ENCODE measurements at places on chromosomes 16 and 17.

GRCh38 chr16:85445064-85445778 is 167.9 kb upstream of the GSE1 start:
- DNase-seq = no peak

DNA sequence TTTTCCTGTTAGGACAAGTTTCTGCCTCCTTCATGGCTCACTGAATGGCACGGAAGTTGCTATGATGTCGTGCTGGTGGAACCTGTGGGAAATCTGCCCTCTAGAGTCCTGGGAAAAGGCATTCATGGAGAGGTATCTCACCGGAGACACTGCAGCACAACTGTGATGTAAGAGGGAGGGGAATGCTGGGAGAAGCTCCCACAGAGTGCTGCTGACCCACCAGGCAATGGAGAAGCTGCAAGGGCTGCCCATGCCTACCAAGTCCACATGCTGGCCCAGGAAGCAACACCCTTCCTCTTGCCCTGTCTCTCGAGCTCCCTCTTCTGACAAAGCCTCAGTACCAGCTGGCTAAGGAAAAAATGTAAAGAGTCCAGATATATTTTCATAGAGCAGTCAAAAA is 45.2 kb upstream of the SLC5A11 start:
- DNase-seq = no peak

DNA sequence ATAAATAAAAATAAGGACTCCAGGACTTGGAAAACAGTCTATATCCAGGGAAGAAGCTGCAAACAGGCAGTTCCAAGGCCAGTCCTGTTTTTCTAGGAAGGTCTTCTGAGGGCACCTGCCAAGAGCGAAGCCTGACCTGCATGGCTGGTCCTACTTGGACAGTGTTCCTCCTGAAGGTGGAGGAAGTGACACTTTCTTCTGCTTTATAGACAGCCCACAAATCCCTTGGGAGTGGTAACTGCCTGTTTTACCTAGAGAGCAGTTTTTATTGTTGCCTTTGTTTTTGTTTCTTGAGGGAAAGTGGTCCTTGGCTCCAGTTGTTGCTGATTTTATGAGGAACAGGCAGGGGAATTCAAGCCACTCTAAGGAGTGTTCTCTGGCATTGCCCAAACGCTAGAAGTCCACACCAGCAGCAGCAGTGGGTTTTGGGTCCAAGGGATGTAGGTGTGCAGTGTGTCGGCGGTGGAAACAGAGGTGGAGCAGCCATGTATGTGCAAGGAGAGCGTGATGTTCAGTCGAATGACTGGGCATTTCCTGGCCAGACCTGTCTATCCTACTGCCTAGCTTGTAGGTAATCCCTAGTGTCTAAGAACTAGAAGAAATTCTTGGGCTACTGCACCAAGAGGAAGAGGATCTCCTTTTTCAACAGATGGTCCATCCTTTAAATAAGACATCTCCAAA is 35.3 kb downstream of the LDHD start:
- no peak for DNase-seq

- peak; percentile 87 for DNase-seq
These were observed 15.2 kb downstream of the GALK1 start for GRCh38 chr17:75749545-75750389.

DNA sequence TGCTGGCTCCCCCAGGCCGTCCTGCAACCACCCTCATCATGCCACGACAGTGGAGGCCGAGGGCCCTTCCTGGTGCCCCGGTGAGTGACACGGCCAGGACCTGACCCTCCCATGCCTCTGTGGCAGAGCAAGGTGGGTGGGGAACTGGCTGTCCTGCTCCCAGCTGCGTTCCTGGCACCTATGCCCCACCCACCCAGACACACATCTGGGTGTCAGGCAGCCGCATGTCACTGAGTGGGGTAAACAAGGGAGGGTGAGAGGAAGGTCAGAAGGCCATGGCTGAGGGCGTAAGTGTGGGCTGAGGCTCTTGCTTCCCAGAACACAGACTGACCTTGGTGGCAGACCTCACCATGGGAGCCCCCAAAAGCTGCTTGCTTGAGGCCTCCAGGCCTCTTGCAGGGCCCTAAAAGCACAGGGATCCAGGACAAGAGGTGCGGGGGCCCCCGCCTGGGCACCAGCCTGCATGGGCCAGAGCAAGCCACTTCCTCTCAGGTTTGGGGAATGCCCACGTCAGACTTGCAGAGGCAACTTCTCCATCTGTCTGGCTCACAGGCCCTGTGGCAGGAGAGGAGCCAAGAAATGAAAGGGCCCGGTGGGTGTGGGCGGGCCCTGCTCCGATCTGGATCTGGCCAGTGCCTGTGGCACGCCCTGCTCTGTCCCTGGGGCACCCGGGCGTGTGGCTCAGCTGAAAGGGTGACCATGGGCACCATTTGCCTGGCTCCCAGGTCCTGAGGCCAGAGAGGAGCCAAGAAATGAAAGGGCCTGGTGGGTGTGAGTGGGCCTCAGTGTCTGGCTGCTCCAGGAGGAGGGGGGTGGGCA is 3.9 kb upstream of the CCDC57 start:
- peak; percentile 52 for DNase-seq

- no peak for DNase-seq
These were observed 167.3 kb upstream of the CDH5 start for GRCh38 chr16:66199189-66199588.

- DNase-seq = no peak
These were observed 4.3 kb downstream of the TUBG1 start for GRCh38 chr17:42613699-42614295.

DNA sequence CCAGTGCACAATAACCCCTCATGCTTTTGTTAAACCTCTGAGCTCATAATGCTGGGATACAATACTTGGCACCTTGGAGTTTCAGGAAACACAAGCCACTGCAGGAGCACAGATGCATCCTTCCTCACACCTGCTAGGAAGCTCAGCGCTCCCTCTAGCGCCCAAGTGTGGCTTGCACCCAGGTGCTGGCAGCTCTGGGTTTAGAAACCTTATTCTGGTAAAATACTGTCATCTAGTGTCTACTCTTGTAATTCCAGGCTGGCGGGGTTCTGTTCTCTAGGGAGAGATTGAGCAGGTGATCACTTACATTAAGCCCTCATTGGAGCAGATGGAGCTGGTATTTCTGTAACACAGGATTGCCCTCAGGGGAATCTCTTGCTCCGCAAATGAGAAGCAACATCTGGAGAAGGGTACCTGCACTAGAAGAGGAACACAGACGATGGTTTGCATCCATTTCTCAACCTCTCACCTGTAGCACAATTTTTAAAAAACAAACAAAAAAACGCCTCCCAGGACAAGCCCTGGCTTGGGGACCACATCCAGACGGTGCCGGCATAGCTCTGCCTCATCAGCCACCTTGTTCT is 1.5 kb downstream of the CCL1 start:
- peak; percentile 71 for DNase-seq

Data from stimulated activated naive CD8-positive, alpha-beta T cell treated with anti-CD3 and anti-CD28 coated beads, Interleukin-15, amount 100 ng/mL, for 72 hours (primary cell).